NCI-H1694 treated with DMSO at 0.1 percent for 48 hours (cell line): ENCODE measurements at places on chromosomes 1 and 21.

DNA sequence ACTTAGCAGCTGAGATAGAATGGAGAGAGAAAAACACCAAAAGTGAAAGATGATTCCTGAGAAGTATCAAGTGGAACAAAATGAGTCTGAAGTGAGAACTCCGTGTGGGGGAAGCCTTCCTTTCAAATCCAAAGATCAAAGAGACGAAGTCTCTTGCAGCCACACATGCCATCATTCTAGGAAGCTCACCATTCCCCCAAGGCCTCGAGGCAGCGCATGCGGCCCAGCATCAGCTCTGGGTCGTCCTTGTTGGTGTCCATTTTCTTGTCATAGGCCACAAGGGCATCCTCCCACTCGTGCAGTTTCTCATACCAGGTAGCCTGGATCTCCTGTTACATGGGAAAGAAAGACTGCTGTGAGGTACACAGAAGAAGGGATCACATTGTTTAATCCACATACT is 32.2 kb upstream of the ANGPTL7 start:
- no peak for DNase-seq

- no peak for DNase-seq
Observed at GRCh38 chr1:177561436-177561835, 390.7 kb downstream of the BRINP2 start.

GRCh38 chr1:201259476-201260235 is 23.6 kb upstream of the PKP1 start:
- no peak for DNase-seq

DNA sequence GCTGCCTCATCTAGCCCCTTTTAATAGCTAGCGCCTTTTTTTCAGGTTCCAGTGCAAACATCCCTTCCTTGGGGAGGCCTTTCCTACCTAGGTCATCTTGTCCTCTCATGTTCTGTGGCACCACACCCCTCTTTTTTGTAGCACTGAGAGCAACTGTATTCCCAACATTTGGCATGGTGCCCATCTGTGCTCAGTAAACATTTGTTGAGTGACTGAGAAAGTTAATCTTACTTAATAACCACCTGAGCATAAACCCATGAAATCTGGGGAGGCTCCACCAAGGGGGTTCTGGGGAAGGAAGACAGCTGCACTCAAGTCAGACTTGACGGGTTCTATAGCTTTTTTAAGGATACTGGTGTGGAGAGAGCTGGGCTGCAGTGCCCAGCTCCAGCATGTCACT is 90.0 kb downstream of the NOS1AP start:
- DNase-seq = no peak

GRCh38 chr1:21365036-21365435 is 74.8 kb upstream of the ECE1 start:
- DNase-seq = no peak

- DNase-seq = no peak
Observed at GRCh38 chr1:11333631-11334030, 60.6 kb downstream of the UBIAD1 start.

DNA sequence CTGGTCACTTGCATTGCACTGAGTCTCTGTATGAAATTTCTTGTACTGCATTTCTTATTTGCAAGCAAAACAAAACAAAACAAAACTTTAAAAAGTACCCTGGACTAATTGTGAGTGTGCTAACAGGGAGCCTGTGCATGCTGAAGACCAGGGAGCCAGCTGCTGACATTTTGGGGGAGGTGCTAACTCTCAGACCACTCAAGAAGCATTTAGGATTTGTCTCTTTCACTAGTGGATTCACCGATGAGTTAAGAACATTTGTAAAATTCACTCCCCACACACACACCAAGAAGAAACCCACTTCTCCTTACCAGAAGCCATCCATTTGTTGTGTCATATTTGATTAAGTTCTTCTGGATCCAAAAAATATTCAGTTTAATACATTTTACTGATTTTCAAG is 95.7 kb upstream of the C1orf105 start:
- no peak for DNase-seq

DNA sequence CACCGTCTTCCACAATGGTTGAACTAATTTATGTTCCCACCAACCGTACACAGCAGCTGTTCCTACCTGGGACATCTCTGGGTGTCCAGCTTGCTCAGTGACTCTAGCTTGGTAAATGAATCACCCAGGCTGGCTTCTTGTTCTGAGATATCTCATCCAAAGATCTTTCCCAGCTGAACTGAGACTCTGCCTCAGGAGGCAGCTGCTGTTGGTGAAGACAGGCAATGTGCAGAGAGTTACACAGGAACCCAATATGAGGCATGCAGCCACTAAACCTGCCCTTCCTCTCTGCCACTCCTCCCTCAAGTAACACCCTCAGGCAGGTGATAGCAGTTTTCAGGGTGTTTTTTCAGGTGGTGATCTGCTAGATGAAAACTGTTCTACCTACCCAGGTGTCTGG is 14.0 kb upstream of the FOXO6 start:
- DNase-seq = no peak

DNA sequence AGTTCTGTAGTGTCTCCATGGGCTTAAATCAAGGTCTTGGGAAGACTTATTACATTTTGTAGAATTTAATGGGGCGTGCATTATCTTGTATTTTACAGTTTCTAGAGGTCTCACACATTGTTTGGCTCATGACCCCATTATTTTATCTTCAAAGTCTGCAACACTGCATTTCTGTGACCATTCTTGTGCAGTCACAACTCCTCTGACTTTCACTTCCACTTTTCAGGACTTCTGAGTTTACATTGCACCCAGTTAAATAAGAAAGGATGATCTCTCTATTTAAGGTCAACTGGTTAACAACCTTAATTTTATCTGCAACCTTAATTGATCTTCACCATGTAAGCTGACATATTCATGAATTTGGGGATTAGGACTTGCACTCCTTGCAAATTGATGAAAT is 1186.6 kb downstream of the MRPL39 start:
- no peak for DNase-seq

- DNase-seq = peak; percentile 64
Observed at GRCh38 chr1:113452921-113453770, 62.8 kb downstream of the MAGI3 start.

GRCh38 chr1:220123889-220124288 is 30.0 kb downstream of the IARS2 start:
- DNase-seq = peak; percentile 3

GRCh38 chr1:31762323-31762722 is 1.8 kb downstream of the ADGRB2 start:
- no peak for DNase-seq

GRCh38 chr1:40823345-40823744 is 38.8 kb downstream of the CITED4 start:
- DNase-seq = no peak

GRCh38 chr1:34987018-34987417 is 1.9 kb upstream of the TMEM35B start:
- DNase-seq = no peak

DNA sequence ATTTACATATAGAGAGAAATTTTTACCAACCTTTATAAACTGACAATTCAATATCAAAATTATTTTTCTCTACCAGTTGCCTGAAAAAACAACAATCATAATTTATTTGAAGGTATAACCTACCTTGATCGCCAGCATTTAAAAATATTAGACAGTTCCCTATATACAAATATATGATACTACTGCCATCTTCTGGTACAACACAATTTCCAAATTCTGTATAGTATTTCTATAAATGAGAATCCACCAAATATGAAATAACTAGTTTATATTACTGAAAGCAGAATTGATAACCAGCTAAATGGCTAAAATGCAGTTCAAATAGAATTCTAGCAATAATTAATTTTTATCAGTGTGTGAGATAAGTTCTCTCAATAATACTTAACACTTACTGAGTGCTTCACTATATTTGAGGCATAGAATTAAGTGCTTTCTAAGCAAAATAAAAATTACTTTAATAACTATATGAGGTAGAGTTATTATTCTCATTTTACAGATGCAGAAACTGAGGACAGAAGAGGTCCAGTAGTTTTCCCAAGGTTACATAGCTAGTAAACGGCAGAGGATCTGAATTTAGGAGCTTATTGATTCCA is 75.6 kb downstream of the PIGK start:
- DNase-seq = peak; percentile 49

DNA sequence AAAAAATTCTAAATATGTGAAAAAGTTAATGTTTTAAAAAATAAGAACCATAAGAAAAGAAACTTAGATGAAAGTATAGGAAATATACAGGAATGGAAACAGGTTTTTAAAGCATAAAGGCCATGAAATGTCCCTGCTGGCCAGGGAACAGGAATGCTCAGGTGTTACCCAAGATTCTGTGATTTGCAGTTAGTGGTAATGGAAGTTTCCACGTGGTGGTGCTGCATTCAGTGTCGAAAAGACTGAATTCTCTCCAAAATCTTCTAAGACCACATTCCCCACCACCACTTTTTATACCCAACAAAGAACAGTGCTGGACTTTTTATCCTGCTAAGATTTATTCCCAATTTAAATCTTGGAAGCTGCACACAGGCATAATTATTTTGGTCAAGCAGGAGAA is 126.2 kb downstream of the PRRX1 start:
- no peak for DNase-seq

GRCh38 chr1:57546549-57547330 is 122.9 kb upstream of the DAB1 start:
- DNase-seq = no peak

DNA sequence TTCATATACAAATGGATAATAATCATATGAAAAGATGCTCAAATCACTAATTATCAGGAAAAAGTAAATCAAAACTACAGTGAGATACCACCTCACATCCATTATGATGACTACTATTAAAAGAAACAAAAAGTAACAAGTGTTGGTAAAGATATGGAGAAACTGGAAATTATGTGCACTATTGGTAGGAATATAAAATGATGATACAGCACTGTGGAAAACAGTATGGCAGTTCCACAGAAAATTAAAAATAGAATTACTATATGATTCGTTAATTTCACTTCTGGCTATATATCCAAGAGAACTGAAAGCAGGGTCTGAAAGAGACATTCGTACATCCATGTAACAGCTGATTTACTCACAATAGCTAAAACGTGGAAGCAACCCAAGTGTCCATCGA is 21.1 kb upstream of the ATP1A1 start:
- DNase-seq = no peak

DNA sequence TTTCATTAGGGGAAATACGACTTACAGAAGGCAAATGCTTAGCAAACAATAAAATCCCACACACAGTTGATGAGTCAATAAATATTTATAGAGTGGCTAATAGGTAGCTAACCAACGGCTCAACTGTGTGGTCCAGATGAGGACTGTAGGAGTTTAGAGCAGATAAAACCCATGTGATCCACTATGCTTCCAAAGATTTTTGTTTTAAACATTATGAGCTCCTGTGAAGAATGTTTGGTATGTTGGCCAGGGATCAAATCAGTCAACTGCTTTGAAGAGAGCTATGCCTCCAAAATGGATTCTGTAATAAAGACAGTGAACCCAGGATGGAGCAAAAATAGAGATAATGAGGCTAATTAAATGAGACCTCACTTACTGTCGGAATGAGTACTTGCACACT is 72.3 kb upstream of the COL11A1 start:
- DNase-seq = no peak

DNA sequence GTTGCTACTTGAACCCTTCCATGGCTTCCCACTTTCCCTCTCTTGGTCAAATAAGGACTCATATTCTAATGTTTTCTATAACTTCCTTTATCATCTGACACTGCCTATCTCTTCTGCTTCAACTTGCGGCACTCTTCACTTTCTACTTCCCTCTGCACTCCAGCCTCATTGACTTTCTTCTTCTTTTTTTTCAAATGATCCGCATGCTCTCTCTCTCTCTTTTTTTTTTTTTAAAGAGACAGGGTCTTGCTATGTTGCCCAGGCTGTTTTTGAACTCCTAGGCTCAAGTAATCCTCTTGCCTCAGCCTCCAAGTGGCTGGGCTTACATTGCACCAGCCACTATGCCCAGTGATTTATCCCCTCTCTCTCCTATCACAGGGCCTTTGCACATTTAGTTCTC is 7.3 kb upstream of the IL10 start:
- DNase-seq = no peak

GRCh38 chr1:55821234-55821633 is 606.1 kb upstream of the USP24 start:
- no peak for DNase-seq

GRCh38 chr1:63073309-63074306 is 248.8 kb upstream of the FOXD3 start:
- DNase-seq = no peak

DNA sequence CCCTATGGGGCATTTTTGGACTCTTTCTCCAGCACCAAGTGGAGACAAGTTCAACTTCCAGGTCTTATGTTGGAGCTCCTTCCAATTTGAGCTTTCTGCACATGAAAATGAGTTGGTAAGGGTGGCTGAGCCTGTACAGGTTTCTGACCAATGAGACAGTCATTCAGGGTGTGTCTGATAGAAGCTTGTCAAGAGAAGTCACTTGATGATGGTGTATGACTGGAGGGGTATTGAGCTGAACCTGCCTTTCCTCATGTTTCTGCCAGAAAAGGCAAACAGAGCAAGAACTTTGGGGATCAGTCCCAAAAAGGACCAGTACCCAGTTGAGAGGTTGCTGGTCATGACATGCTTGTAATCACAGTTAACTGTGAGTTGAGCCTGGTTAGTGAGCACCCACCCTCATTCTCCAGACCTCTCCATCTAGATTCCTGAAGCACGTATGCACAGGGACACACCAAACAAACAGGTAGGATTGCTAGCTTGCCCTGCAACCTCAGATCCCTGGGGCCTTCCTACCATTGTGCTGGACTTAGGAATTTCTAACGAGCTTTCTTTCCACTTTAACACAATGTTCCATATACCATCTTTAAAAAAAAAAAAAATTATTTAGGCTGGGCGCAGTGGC is 26.6 kb downstream of the FAM89A start:
- DNase-seq = no peak

- DNase-seq = no peak
Observed at GRCh38 chr1:246160905-246161304, 346.2 kb downstream of the SMYD3 start.

DNA sequence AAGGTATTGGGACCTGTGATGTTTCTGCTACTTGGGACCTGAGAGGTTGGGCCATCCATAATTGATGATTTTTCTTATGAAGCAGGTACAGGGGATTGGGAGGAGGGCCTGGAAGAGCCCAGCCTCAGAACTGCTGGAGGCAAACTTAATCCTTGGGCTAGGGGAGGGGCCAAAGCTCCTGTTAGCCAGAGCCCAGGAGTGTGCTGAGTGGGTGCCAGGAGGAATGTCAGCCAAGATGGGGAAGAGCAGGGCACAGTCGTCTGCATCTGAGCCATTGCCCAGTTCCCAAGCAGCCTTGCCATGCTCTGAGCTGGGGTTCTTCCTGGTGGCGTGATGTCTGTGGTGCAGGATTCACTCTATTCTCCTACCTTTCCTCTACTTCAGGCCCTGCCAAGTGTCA is 5.8 kb downstream of the MAPKAPK2 start:
- no peak for DNase-seq
